Thyroid gland (tissue), 4 donors: ENCODE measurements at places on chromosomes 5 and 9. TPM values are rescaled to one million over a fixed set of nuclear protein-coding genes. Genes with fewer than 3 reads are reported as not detected.

- peaks cover 26% of the 10 kb centered on the region for H3K4me1 ChIP-seq
- H3K4me3 ChIP-seq, result peak overlapping the region; percentile 21
- H3K36me3 ChIP-seq, result no peaks in the 10 kb centered on the region
Measured at GRCh38 chr5:88675708-88676636, 207.0 kb downstream of the MEF2C start.

WNT8A gene
- total RNA-seq, result not detected

IFNA7 gene
- total RNA-seq, result not detected

GRCh38 chr9:135840539-135840938 lies 66.8 kb downstream of the CAMSAP1 start:
- no peaks in the 10 kb centered on the region for H3K4me1 ChIP-seq
- no peaks in the 10 kb centered on the region for H3K36me3 ChIP-seq

- H3K27me3 ChIP-seq, result peaks cover 28% of the 10 kb centered on the region
- DNase-seq, result peak; percentile 18
- H3K36me3 ChIP-seq, result no peaks in the 10 kb centered on the region
Measured at GRCh38 chr5:83471405-83472212, at the start of gene VCAN. Gene VCAN (plus strand): TSS chr5:83471744. CDS start chr5:83483519, 11,775 bp downstream.

DNA sequence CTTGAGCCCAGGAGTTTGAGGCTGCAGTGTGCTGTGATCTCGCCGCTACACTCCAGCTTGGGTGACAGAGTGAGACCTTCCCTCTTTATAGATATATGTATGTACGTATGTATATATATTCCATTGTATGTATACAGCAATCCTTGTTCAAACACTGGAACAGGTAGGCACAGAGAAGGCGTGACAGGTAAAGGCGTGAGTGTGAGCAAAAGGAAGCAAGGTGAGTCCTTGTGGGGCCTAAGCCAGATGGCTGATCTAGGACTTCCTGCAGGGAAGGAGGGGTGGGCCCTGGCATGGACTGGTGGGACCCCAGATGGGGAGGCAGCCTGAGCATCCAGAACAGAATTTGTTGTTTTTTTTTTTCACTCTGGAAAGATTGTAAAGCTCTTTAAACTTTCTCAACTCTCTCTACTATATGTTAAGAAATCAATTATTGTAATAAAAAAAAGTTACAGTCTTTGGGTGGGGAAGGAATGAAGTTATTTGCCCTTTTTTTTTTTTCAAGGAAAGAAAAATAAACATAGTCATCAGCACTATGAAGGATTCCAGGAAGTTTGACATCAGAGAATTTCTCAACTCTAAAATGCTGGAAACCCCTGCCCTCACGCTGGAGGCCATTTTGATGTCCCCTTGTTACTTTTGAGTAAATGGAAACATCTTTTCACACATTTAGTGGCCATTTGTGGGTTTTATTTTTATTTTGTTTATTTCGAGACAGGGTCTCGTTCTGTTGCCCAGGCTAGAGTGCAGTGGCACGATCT lies 38.9 kb upstream of the STXBP1 start:
- H3K4me3 ChIP-seq, result no peak overlapping the region
- peaks cover 54% of the 10 kb centered on the region for H3K4me1 ChIP-seq
- H3K27ac ChIP-seq, result peak overlapping the region; percentile 99
- no peaks in the 10 kb centered on the region for H3K27me3 ChIP-seq
- no peaks in the 10 kb centered on the region for H3K36me3 ChIP-seq

HEMGN gene
- 0.22 TPM for total RNA-seq

CCDC192 gene
- not detected for total RNA-seq

GRCh38 chr9:131848570-131849160 lies 108.8 kb upstream of the RAPGEF1 start:
- H3K27ac ChIP-seq, result no peak overlapping the region
- no peaks in the 10 kb centered on the region for H3K36me3 ChIP-seq
- no peaks in the 10 kb centered on the region for H3K4me1 ChIP-seq
- no peak for DNase-seq

GRCh38 chr9:98453589-98454311 lies 198.3 kb upstream of the TBC1D2 start:
- peak; percentile 47 for DNase-seq
- no peaks in the 10 kb centered on the region for H3K4me1 ChIP-seq
- H3K27ac ChIP-seq, result no peak overlapping the region
- no peaks in the 10 kb centered on the region for H3K36me3 ChIP-seq
- no peaks in the 10 kb centered on the region for H3K27me3 ChIP-seq

GRXCR2 gene
- total RNA-seq, result 0.13 TPM

PPIP5K2 gene
- total RNA-seq, result 54.8 TPM

DNA sequence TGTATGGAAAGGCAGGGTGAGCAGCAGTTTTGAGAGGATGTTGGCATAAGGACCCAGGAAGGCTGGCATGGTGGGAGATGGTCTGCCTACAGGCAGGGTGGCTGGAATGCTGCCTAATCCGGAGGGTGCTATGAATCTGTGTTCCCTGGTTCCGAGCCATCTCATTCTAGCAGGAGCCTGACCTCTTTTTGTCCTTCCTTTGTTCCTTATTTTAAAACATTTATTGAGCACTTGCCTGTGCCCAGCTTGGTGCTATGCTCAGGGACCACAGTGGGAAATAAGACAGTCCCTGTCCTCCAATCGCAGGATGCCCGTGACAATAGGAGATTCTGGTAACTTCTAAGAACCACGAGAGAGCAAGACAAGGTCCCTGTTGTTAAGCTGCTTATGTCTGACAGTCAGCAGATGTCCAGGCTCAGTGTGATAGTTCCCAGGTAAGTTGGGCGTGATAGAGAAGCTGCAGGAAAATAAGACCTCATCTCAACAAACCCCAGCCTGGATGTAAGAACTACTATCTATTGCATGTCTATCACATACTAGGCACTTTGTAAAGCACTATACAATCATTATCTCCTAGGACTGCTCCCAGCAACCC lies 9.1 kb upstream of the ZBTB34 start:
- H3K36me3 ChIP-seq, result no peaks in the 10 kb centered on the region
- DNase-seq, result no peak
- no peaks in the 10 kb centered on the region for H3K27me3 ChIP-seq
- H3K4me1 ChIP-seq, result no peaks in the 10 kb centered on the region
- H3K27ac ChIP-seq, result no peak overlapping the region
- H3K4me3 ChIP-seq, result no peak overlapping the region

DNA sequence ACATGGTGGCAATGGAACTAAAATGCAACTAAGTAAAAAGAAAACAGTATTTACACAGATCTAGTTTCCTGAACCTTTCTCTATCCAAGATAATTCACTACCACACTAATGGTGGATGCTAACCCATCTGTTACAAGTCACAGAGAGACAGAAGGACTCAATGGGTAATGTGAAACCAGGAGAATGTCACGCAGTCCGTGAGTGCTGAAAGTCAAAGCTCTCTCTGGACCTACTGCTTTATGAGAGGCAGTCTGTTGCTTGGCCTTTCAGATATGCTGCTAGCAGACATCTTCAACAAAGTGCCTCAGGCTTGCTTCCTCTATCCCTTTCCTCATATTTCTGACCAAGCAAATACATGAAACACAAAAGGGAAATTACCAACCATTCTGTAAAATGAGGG lies 69.0 kb upstream of the GLRX start:
- no peak overlapping the region for H3K4me3 ChIP-seq
- H3K27ac ChIP-seq, result no peak overlapping the region
- H3K36me3 ChIP-seq, result peaks cover 33% of the 10 kb centered on the region
- no peaks in the 10 kb centered on the region for H3K4me1 ChIP-seq

- H3K36me3 ChIP-seq, result no peaks in the 10 kb centered on the region
- peaks cover 14% of the 10 kb centered on the region for H3K4me1 ChIP-seq
- no peak overlapping the region for H3K27ac ChIP-seq
- no peaks in the 10 kb centered on the region for H3K27me3 ChIP-seq
Measured at GRCh38 chr9:130302785-130303612, 37.4 kb downstream of the HMCN2 start.

DNA sequence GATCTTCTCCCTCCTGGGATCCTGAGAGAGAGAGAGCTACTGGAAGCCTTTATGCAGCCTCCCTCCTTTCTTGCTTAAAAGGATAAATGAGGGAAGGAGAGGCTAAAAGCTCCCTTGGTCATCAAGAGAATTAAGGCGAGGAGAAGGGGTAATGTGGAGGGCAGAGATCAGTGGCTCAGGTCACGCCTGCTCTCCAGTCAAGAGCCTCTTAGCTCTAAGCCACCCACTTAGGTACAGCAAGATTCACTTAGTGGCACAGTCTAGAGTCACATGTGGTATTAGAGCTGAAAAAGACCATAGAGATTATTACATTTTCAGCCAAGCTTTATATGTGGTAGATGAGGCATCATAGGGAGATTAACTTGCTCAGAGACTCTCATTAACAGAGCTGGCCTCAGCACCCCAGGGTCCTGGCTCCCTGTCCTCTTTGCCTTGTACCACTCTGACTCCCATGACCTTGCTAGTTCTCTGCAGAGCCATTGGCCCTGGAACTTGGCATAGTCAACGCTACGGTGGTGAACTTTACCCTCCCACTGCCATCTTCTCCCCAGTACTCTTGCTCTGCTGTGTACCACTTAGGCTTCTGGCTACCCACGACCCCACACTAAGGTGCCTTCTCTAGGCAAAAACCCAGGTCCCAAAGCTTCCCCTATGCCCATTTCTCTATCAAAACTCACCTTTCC lies 37.6 kb downstream of the MFAP3 start:
- H3K27ac ChIP-seq, result no peak overlapping the region
- H3K4me3 ChIP-seq, result no peak overlapping the region
- H3K4me1 ChIP-seq, result peaks cover 12% of the 10 kb centered on the region
- DNase-seq, result peak; percentile 52
- no peaks in the 10 kb centered on the region for H3K27me3 ChIP-seq

IFNA10 gene
- not detected for total RNA-seq

- peak; percentile 50 for DNase-seq
- no peak overlapping the region for H3K4me3 ChIP-seq
- no peaks in the 10 kb centered on the region for H3K27me3 ChIP-seq
- no peaks in the 10 kb centered on the region for H3K36me3 ChIP-seq
- peak overlapping the region; percentile 78 for H3K27ac ChIP-seq
- H3K4me1 ChIP-seq, result peaks cover 33% of the 10 kb centered on the region
Measured at GRCh38 chr5:56279979-56280378, 46.8 kb upstream of the ANKRD55 start.

GRCh38 chr9:95770653-95771131 lies 104.8 kb upstream of the ERCC6L2 start:
- DNase-seq, result no peak
- H3K27ac ChIP-seq, result no peak overlapping the region
- H3K36me3 ChIP-seq, result no peaks in the 10 kb centered on the region

DNA sequence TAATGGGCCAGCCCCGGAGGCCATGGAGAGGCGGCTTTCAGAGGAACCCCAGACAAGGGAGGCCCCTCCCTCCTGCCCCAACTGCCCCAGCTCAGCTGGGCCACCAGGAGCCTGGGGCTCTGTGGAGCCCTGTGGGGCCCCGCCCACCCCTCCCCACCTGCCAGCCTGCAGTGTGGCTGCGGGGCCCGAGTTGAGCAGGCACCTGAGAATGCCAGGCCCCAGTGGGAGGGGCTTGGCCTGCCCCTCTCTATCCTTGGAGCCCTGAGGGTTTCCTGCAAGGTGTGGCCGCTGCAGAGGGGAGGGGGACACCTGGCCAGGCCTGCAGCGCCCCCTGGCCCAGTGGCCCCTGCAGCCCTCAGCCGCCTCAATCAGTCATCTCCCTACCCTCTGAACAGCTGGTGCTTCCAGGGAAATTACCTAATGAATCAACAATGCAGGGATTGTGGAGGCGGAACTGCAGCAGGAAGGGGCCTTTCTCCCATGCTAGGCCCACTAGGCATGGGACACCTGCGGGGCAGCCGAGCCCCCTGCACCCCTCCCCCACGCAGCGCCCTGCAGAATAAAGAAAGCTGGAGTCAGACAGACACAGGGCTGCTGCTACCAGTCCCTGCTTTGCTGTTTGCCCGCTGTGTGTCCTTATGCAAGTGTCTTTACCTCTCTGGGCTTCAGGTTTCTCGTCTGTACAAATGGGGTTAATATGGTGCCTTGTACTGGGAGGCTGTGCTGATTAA lies 48.0 kb downstream of the LMX1B start:
- no peaks in the 10 kb centered on the region for H3K27me3 ChIP-seq
- no peak overlapping the region for H3K4me3 ChIP-seq

OTULINL gene
- 6.5 TPM for total RNA-seq

GRCh38 chr5:135425641-135426040 lies 21.5 kb downstream of the DCANP1 start:
- H3K4me3 ChIP-seq, result no peak overlapping the region
- no peaks in the 10 kb centered on the region for H3K27me3 ChIP-seq
- H3K4me1 ChIP-seq, result peaks cover 16% of the 10 kb centered on the region
- H3K27ac ChIP-seq, result no peak overlapping the region

DNA sequence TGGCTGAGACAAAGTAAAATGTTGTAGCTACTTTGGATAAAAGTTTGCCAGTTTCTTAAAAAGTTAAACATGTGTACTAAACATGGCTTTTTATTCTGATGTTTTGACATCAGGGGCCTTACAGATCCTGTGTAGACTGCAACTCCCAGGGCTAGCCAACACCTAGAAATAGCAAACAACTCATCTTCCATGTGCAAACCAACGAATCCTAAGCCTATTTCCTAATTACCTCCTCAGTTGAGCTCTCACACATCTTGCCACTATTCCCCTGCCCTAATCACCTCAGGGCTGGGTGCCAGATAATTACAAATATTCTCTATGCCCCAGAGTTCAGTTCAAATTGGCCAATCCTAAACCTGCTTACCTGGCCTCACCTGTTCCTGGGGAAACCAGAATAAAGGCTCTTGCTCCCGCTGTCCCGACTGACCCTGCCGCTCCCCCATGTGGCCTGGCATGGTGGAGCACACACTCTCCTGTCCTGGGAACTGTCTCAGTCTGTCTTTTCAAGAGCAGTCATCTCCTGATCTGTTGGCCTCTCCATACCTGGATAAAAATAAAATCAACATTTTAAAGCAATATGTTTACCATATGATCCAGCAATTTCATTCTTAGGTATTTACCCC lies 37.1 kb upstream of the FAM169A start:
- peak; percentile 75 for DNase-seq
- H3K27me3 ChIP-seq, result no peaks in the 10 kb centered on the region
- H3K27ac ChIP-seq, result no peak overlapping the region

CLINT1 gene
- 126 TPM for total RNA-seq

BTNL8 gene
- total RNA-seq, result 1.5 TPM

- no peaks in the 10 kb centered on the region for H3K27me3 ChIP-seq
- H3K27ac ChIP-seq, result no peak overlapping the region
- no peak overlapping the region for H3K4me3 ChIP-seq
Measured at GRCh38 chr9:120387257-120388002, 192.5 kb downstream of the CDK5RAP2 start.

GRCh38 chr5:88778736-88779135 lies 104.2 kb downstream of the MEF2C start:
- no peak overlapping the region for H3K4me3 ChIP-seq
- H3K27ac ChIP-seq, result no peak overlapping the region
- H3K27me3 ChIP-seq, result no peaks in the 10 kb centered on the region
- H3K36me3 ChIP-seq, result no peaks in the 10 kb centered on the region
- peaks cover 5% of the 10 kb centered on the region for H3K4me1 ChIP-seq
- DNase-seq, result no peak

- no peaks in the 10 kb centered on the region for H3K36me3 ChIP-seq
- H3K27ac ChIP-seq, result no peak overlapping the region
- peaks cover 5% of the 10 kb centered on the region for H3K4me1 ChIP-seq
- no peak overlapping the region for H3K4me3 ChIP-seq
- no peaks in the 10 kb centered on the region for H3K27me3 ChIP-seq
- DNase-seq, result no peak
Measured at GRCh38 chr9:8783941-8784340, 984.4 kb upstream of the DMAC1 start.
